ENCODE measurements at places on chromosomes 3 and 15.

DNA sequence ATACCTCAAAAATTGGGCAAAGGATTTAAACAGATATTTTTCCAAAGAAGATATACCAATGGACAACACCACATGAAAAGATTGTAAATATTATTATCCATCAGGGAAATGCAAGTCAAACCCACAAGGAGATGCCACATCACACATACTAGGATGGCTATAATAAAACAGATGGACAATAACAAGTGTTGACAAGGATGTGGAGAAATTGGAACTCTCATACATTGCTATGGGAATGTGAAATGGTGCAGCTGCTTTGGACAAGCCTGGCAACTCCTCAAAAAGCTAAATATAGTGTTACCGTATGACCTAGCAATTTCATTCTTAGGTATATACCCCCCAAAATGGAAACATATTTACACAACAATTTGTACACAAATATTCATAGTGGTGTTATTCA is 59.3 kb downstream of the PPCDC start:
- no peak for DNase-seq

- DNase-seq: peak; percentile 63
Observed at GRCh38 chr3:177294221-177294620, 96.9 kb upstream of the TBL1XR1 start.

DNA sequence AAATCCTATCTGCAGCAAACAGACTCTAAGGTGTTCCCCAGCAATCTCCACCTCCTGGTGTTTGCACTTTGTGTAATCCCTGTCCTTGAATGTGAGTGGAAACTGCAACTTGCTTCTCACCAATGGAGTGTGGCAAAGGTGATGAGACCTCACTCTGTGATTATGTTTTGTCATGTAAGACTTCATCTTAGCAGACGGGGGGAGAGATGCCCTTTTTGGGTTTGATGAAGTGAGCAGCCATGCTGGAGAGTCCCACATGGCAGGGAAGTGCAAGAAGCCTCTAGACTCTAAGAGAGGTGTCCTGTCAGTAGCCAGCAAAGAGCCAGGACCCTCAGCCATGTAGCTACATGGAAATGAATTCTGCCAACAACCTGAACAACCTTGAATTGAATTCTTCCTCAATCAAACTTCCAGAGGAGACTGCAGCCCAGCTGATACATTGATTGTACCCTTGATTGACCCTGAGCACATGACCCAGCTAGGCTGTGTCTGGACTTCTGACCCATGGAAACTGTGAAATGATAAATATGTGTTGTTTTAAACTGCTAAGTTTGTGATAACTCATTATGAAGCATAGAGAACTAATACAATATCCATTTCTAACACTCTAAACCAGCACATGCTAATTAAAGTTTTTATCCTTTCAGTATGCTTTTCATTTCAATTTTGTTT is 71.4 kb upstream of the RASGRF1 start:
- DNase-seq: no peak

GRCh38 chr3:61221759-61222362 is 29.4 kb downstream of the FHIT start:
- no peak for DNase-seq

DNA sequence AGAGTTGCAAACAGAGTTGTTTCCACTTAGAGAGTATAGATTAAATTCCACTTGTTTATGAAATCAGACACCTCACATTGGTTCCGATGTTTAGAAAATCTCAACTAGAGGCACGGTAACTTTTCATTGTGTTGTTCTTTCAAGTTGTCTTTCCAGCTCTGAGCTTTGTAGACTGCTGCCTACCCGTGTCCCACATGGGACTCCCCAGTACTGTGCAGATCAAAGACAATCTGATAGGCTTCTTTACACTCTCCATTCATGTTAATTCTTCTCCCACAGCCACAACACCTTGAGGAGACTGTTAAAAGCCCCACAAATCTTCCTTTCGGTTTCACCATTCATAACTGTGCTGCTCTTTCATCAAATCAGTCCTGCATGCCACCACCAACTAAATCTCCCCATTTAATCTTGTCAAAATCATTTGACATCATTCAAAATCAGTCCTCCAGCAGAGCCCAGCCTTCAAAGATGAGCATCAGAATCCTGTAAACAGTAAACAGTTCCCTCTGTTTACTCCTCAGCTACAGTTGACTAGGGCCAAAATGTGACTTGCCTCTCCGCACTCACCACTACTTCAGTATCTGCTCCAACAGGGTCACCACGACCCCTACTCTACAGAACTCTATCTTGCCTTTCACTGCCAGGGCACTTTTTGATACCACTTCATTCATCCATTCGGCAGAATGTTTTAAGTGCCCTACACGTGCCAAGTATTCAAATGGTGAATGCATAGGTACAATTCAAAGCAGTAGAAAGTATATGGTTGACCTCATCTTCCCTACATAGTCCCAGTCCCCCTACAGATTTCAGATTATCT is 8.3 kb downstream of the ANXA2 start:
- DNase-seq: peak; percentile 42

- DNase-seq: no peak
Observed at GRCh38 chr3:10957976-10958749, 34.4 kb upstream of the SLC6A1 start.

GRCh38 chr3:128409624-128410581 is 56.8 kb downstream of the DNAJB8 start:
- DNase-seq: no peak

GRCh38 chr3:13073326-13074005 is at the start of gene IQSEC1:
Gene IQSEC1 (minus strand): TSS chr3:13073429. CDS start chr3:13073014, 415 bp downstream.
- DNase-seq: no peak

- no peak for DNase-seq
Observed at GRCh38 chr3:56682462-56683121, 473 bp downstream of the TASOR start.

GRCh38 chr3:134085034-134085775 is 55.5 kb upstream of the SLCO2A1 start:
- DNase-seq: peak; percentile 52

- no peak for DNase-seq
Observed at GRCh38 chr15:43939070-43939469, 112.3 kb downstream of the WDR76 start.

DNA sequence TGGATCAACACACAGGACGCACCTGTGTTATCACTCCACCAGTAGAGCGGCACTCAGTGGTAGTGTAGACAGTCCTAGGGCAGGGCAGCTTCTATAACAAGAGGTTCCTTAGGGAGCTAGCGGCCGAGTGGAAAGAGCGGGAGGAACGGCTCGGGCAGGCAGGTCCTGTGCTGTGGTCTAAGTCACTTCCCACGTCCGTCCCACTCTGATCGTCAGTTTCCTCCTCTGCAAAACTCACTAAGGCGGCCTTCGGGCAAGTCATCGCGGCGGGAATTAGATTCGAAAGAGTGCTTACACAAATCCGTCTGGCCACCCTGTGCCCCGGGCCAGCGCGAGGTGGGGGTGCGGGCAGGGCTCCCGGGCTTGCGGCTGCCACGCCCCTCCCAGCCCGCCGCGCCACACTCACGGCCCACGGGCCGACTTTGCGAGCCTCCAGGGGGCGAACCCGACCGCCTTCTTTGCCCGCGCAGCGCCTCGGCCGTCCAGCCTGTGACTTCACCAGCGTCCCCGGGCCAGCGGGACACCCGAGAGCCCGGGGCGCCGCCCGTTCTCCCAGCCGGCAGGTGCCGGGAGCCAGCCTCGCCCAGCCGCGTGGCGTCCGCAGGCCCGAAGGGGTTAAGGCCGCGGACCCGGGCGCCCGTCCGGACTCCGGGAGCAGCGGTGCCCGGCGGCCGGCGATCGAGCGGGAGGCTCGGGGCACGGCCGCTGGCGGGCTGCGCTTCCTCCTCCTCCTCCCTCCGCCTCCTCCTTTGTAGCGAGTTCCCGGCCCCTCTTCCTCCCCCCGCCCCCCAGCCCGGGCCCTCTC is 416 bp upstream of the CORO2B start:
- DNase-seq: no peak

GRCh38 chr3:69868841-69869420 is 129.7 kb downstream of the MITF start:
- DNase-seq: no peak

- DNase-seq: no peak
Observed at GRCh38 chr3:71510510-71510909, 73.0 kb downstream of the FOXP1 start.

DNA sequence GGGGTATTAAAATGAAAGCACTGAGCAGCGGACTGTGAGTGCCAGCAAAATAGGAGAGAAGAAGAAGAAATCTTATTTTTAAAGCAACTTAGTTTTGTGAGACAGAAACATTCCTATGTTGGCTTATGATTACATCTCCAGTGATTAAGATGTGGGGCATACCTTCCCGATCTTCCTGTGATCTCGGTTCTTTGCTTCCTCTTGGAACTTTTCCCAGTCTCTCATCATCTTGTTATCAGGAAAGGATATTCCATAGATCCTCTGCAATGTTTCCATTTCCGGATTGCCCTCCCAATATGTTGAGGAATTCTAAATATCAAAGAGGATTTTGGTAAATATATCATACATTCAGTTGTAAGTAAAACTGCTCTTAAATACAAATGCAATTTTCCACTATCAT is 22.2 kb downstream of the TARS3 start:
- DNase-seq: no peak

DNA sequence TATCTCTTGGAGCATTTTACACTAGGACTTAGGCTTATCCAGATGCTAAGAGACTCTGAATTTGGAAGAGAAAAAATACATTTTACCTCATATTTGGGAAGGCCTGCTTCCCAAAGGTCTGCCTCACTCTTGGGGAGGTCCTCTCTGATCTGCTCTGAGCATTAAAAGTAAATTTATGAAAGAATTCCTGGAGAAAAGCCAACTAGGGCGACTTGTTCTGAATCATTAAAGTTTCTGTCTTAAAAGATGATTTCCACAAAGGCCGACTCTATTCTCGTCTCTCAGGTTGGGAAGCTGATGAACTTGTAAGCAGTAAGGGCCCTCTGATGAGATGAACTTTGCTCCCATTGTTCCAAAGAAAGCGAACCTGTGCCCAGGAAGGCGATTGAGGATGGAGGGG is 48.7 kb upstream of the HES1 start:
- DNase-seq: no peak

DNA sequence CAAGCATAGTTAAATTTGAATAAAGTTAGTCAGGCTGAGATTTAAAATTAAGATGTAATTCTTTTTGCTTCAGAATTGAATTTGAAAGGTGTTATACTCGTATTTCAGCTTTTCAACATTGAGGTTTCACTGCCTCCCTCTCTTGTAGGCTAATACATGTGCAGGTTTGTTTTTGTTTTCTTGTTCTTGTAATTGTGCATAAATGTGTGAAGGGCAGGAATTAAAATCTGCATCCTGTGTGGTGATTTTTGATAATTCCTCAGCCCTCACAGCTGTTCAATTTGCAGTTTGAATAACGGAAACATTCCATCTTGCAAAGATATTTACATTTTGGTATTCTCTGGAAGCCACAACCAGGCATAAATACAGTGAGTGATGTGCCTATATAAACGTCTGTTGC is 24.9 kb upstream of the PLSCR1 start:
- DNase-seq: no peak

GRCh38 chr3:30551927-30552326 is 54.5 kb upstream of the TGFBR2 start:
- DNase-seq: no peak

DNA sequence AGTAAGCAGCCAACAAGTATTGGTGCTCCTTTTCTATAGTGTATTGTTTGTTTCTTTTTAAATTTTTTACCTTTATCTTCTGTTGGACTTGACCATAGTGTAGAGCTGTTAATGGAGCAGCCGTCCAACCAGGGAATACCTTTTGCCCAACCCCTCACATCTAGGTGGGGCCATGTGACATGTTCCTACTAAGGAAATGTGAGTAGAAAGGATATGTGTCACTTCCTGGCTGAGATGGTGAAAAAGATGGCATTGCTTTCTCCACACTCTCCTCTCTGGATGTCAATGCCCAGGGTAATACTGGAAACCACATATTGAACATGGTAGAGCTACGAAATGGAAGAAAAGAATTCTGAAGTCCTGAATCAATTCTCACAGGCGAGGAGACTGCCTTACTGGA is 218.8 kb downstream of the TBL1XR1 start:
- DNase-seq: no peak

DNA sequence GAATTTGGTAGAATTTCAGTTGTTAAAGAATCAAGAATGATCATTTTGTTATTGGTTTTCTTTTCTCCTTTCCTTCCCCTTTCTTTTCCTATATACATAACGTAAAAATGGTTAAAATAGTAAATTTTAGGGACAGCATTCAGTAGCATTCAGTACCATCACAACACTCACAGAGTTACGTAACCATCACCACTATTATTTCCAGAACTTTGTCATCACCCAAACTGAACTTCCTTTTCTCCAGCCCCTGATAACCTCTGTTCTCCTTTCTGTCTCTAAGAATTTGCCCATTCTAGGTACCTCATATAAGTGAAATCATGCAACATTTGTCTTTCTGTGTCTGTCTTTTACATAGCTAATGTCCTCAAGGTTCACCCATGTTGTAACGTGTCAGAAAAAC is 165.3 kb downstream of the AKAP13 start:
- no peak for DNase-seq

GRCh38 chr3:67384760-67385397 is 269.5 kb downstream of the SUCLG2 start:
- DNase-seq: peak; percentile 2

DNA sequence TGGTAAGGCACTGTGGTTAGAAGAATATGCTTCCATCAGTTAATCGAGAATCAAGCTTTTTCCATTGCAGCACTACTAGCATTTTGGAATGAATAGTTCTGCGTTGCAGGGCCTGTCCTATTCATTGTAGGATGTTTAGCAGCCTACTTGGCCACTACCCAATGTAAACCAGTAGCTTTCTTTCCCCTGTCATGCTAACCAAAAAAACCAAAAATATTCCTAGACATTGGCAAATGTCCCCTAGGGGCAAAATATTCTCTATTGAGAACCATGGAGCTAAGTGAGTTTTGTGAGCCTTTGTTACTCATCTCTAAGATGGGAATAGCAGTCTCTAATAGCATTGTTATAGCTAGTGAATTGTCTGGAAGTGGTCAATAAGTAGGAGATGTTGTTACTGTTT is 187.2 kb downstream of the CADPS start:
- peak; percentile 5 for DNase-seq

DNA sequence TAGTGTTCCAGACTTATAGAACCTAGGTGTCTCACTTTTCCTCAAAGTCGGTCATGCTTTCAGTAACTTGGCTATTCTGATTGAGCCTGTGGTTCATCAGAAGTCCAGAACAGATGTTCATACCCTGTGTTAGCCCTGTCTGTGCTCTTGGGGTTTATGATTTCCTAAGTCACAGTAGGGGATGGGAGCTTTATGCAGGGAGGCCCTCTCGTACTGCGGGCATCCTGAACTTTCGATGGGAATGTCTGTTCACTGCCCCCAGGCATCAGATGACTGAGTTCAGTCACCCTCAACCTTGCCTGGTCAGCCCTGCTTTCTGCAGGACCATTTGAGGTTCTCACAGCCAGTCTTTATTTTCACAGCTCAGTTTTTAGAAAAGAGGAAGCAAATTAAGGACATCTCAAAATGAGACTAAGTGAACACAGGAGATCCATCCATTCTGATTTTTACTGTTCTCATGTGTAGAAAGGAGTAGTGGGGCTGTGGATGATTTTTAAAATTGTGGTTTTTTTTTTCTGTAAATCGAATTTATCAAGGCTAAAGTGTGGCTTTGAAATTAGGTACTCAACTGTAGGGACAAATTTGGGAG is 71.3 kb downstream of the CMTM8 start:
- DNase-seq: no peak
